Skin of body (tissue), 3 donors: ENCODE measurements at places on chromosomes 12 and 14. TPM values are rescaled to one million over a fixed set of nuclear protein-coding genes. Genes with fewer than 3 reads are reported as not detected.

DNA sequence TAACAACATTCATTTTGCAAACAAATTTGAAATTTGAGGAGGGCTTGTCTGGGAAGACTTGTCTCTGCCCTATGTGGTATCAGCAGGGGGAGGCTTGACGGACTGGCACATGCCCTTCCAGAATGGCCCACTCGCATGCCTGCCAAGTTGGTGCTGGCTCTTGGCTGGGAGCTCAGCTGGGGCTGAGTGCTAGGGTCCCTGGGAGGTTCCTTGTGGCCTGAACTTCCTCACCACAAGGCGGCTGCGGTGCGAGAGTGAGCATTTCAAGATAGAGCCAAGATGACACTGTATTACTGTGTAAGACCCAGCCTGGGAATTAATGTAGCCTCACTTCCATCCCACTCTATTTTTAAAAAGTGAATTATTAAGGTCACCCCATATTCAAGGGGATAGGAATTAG is 271.6 kb upstream of the PLEKHG7 start:
- no peak for DNase-seq

DNA sequence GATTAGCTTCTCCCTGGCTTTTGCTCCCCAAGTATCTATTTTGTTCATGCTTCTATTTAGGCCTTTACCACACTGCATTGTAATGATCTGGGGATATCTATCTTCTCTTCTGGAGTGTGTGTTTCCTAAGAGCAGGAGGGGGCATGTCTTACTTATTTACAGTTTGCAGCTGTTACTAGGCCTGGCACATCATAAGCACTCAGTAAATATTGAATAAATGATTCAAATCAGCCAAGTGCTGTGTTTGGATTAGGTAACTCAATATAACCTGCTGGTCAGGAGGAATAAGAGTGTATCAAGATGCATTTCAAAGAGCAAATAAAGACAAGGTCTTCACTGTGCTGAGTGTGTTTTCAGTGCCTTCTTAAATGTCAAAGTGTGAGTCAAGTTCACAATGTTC is 186.1 kb downstream of the FOXG1 start:
- DNase-seq = no peak

DNA sequence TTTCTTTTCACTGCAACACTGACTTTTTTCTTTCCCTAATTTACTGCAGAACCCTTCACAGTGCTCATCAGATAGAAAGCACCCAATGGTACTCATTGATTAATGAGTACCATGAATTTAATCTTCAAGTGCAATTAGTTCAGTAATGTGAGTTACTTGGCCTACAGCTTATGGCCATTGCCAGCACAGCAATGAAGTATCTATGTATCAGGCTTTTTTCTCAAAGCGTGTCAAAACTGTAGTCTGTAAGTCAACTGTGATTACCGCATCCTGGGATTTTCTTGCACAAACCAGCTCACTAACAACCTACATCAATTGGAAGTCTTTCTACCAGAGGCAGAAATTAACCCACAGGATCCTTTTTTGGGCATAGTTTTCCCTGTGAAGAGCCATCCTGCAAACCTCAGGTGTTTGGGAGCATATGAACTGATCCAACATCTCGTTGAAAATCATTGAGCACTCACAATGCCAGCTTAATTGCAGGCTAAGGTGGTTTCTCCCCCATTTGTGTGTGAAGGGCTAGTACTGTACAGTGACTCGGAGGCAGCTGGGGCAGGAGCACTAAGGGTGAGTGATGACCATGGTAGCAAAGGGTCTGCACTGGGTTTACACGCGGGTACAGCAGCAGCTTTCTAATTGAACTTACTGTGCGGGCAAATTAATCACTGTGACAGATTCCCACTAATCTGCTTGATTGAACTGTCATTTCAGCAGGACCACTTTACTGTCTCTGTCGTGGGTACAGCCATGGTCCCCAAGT is 619.3 kb downstream of the SNAPC1 start:
- DNase-seq = no peak

FGF6 gene
- 4.0 TPM for total RNA-seq

GRCh38 chr12:115956659-115957058 is 320.8 kb downstream of the MED13L start:
- no peak for DNase-seq
